ENCODE measurements at places on chromosomes 12 and 14.

GRCh38 chr12:60834806-60835205 is 1239.0 kb downstream of the SLC16A7 start:
- DNase-seq, result no peak

- DNase-seq, result no peak
Measured at GRCh38 chr12:81726634-81727033, 32.5 kb downstream of the PPFIA2 start.

DNA sequence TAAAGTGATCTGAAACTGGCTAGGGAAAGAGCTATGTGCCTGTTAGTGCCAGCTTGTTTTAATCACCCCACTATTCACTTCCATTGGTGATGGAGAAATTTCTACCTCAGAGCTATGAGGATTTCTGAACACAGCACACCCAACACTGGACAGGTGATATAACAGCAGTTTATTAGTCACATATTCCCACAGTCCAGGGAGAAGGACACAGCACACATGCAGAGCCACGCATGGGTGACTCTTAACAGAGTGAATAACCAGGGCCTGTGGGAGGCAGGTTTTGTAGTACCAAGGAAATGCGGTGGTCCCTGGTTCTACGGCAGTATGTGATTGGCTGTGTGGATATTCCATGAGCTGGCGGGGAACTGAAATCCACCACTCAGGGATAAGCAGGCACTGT is 455.1 kb downstream of the BTG1 start:
- DNase-seq, result no peak

- no peak for DNase-seq
Measured at GRCh38 chr14:69500736-69501135, 16.2 kb downstream of the PLEKHD1 start.

DNA sequence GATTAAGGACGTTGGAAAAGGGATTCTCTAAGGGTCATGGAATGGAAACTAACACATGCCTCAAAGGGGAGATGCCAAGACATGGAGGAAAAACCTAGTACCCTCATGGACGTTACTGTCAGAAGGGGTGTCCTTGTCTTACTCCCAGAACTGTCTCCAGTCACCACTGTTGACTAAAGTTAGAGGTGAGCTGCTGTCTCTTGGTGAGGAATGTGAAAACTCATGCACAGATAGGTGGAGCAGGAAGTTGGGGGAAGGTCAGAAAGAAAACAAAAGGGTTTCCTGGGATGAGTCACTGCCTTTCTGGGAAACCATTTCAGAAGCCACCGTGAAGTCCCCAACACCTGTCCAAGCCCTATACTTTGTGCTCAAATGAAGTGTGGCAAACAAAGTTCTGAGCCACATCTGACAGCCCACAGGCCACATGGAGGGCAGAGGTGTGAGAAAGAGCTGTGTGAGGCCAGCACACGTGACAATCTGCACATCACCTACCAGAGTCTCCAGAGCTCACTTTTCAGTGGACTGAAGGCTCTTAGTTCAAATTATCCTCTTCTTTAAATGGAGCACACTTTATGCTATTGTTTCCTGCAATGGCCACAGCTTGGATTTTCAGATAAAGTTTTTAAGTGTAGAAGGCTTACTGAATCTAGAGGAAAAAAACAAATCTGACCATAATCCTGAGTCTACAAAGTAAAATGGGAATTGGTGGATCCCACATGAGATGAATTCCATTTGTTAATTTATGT is 92.9 kb upstream of the EGLN3 start:
- DNase-seq, result no peak

GRCh38 chr12:120090626-120091295 is 25.8 kb downstream of the RAB35 start:
- no peak for DNase-seq

DNA sequence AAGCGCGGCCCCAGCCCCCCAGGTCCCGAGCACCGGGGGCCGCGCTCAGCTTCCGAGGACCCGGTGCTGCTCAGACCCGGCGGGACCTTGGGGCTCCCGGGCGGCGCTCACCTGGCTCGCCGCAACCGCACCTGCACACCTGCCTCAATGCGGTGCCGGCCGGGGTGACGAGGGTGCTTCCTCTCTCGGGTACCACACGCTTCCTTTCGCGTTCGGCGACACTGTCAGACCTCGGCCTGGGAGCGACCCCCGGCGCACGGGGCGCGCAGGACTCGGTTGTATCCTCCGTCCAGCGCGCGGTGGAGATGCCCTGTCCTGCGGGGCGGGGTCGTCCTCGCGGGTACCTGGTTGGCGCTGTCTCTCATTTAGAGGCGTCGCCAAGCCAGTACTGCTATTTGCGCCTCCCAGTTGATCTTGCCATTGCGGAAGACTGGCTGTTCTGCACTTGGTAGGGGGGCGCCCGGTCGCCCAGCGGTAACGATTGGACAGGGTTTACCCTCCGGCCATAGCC is 718 bp downstream of the PACS2 start:
- peak; percentile 55 for DNase-seq

GRCh38 chr12:114006482-114007425 is 40.6 kb upstream of the RBM19 start:
- no peak for DNase-seq

DNA sequence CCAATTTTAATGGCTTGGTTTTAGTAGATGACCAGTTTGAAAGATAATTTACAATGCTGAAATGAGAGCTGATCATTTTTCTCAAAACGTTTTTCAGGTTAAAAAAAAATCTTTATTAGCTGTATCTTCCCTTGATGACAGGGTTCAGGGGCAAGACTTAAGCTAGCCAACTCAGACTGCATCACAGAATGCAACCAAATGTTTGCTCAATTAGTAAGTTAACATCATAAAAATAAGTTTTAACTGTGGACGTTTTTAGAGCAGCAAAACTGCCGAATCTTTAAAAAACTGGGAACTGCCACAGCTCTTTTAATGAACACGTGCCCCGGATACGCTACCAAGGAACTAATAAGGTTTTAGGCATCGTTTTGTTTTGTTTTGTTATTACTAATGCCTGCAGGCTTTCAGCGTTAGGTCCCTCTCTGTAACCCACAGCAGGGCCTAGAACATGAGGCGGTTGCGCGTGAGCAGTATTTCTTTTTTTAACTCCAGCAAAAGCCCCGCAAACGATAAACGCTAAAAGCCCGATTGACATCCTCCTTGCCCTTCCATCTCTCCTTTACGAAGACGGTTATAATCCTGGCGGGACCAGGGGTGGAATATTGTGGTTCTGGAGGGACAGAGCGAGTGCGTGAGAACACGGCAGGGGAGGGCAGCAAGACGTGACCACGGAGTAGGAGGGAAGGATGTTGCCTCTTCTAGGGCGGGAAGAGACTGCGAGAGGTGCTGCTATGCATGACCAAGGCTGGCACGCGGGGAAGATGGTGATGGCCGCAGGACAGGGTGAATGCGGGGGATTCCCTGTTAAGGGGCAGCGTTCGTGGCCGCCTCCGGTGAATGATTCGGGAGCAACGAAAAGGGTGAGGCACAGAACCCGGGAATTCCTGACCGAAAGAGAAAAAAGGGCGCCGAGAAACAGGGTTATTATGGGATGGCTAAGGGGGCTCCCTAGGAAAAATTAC is 652 bp downstream of the SUPT16H start:
- DNase-seq, result peak; percentile 57

DNA sequence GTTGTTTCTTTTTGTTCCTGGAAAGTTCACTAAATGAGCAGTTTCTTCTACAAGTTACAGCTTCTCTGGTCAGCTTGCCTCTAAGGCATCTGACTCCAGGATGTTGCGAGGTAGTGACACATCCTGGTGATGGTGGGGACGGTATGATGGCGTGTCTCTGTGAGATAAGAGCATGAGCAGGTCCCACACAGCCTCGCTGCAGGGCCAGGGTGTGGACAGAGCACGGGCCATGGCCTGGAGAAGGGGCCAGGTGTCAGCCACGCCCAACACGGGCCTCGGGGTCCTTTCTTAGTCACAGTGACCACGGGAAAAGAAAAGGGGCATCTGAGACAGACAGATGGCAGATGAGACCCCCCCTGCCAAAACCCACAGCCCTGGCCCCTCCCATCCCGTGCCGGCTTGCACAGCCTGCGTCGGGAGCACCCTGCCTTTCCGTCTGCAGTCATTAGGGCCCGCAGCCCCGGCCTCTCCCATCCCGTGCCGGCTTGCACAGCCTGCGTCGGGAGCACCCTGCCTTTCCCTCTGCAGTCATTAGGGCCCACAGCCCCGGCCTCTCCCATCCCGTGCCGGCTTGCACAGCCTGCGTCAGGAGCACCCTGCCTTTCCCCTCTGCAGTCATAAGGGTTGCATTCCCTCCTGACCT is 79.3 kb upstream of the DYNC1H1 start:
- no peak for DNase-seq

GRCh38 chr14:96514694-96515093 is 12.5 kb downstream of the PAPOLA start:
- DNase-seq, result no peak

GRCh38 chr14:51095854-51096823 is 1.2 kb upstream of the TRIM9 start:
- DNase-seq, result peak; percentile 10

GRCh38 chr12:116484807-116485206 is 74.4 kb upstream of the MAP1LC3B2 start:
- DNase-seq, result no peak

DNA sequence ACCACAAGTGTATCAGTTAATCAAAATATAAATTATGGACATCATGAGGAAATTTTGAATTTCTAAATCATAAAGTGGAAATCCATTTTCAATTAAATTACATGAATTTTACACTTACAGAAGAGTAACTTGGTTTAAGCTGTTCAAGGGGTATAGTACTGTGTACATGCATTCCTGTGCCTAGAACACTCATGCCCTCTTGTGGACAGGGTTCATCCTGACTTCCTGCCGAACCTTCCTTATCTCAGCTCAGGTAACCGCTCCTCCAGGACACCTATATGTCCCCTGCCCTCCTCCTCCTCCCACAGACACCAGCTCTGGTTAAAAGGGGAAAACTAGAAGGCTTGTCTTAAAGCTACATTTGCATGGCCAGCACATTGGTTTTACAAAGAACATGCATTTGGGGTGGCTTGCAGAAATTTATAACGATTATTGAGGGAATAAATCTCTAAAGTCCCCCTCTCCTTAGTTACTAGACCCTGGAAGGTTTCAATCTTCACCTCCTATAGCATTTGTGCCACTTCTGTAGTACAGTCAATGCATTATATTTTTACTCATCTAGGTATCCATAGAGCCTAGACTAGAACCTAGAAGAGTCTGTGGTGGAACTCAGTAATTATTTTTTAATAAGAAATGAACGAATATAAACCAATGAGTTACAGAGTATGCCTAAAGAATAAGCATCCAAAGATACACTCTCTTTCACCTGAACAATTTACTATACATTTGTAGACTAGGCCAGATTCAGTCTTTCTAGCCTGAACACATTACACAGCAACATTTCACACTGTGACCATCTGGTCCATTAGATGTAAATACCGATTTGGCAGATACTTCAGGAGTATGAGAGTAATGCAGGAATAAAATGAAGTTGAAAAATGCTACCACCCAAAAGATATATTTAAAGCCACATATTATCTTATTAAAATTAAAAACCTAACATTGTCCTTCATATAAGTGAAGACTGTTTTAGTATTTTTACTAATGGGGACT is 345.6 kb downstream of the PAWR start:
- peak; percentile 35 for DNase-seq

DNA sequence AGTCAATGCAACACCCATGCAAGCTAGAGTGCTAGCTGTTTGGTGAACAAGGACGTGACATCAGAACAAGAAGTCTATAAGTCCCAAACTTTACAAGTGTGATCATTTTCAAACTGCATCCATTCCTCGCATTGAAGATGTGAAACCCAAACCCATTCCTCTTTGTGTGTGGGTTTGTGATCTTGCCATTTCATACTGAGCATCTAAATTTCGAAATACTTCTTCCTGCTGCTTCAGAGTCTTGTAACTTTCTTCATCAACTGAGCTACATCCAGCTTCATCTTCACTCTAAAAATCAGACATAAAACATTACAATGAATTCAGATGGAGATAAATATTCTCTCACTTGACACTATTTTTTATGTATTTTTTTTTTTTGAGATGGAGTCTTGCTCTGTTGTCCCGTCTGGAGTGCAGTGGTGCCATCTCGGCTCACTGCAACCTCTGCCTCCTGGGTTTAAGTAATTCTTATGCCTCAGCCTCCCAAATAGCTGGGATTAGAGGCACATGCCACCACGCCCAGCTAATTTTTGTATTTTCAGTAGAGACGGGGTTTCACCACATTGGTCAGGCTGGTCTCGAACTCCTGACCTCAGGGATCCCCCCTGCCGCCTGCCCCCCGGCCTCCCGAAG is 4.8 kb upstream of the ZCCHC8 start:
- DNase-seq, result no peak

- DNase-seq, result no peak
Measured at GRCh38 chr12:111064982-111065381, 144.6 kb upstream of the MYL2 start.

- no peak for DNase-seq
Measured at GRCh38 chr12:124162151-124163110, 132.5 kb upstream of the RFLNA start.

DNA sequence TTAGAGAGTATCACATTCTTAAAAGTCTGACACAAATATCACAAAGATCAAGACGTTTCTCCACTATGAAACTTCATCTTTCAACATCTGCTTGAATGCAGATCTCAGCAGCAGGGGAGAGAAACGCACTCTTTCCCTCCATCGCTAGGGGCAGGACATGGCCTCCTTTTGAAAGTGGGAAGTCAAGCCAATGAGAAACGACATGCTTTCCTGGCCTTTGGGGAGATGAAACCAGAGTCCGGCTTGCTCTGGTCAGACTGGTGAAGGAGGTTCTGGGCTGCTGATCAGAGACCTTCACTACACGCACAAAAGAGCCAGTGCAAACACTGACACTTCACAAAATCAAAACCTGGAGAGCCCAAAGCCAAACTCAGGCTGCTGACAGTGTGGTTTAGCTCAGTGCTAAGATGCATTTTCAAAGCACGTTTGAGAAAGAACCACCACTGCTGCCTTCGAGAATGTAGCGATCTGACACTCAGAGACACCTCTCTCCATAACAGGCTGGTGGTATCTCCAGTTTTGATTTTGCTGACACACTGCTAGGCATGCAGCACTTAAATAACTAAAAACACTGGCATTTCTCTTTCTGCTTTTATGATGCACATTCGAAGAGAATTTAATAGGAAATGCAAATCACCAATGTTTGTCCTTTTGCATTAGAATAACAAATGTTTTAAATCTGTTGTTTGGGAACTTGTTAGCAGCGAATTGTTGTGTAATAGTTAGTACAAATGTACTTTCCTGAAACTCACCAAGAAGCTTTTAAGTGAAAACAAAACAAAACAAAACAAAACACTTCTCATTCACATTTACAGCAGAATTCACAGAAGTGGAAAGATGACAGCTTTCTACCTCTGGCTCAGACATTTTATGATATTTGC is 93.9 kb upstream of the OVCH1 start:
- DNase-seq, result peak; percentile 50

DNA sequence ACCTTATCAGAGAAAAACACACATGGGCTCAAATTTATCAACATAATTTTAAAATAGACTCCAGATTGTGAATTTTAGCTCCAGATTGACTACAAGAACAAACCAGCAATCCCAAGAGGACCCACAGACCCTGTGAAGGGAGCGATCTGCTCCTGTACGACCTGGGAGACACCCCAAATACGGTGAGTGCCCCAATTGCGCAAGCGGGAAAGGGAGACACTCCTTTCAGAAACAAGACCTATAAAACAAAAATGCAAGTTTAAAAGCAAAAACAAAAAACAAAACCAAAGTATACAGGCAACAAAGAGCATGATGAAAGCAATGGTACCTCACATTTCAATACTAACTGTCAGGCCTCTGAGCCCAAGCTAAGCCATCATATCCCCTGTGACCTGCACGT is 32.1 kb downstream of the DNAI7 start:
- no peak for DNase-seq

GRCh38 chr12:1877169-1877878 is 41.1 kb downstream of the CACNA2D4 start:
- no peak for DNase-seq

- no peak for DNase-seq
Measured at GRCh38 chr12:65194949-65195348, 25.6 kb downstream of the LEMD3 start.

All from nephron progenitor cell (in vitro differentiated cells).